ENCODE measurements at places on chromosomes 5 and 9.

- peak; percentile 73 for DNase-seq
Measured at GRCh38 chr5:116947691-116948528, 373.3 kb upstream of the SEMA6A start.

GRCh38 chr9:94971378-94972131 lies 245.1 kb downstream of the AOPEP start:
- no peak for DNase-seq

GRCh38 chr5:78927657-78928282 lies 57.3 kb downstream of the ARSB start:
- DNase-seq = no peak

DNA sequence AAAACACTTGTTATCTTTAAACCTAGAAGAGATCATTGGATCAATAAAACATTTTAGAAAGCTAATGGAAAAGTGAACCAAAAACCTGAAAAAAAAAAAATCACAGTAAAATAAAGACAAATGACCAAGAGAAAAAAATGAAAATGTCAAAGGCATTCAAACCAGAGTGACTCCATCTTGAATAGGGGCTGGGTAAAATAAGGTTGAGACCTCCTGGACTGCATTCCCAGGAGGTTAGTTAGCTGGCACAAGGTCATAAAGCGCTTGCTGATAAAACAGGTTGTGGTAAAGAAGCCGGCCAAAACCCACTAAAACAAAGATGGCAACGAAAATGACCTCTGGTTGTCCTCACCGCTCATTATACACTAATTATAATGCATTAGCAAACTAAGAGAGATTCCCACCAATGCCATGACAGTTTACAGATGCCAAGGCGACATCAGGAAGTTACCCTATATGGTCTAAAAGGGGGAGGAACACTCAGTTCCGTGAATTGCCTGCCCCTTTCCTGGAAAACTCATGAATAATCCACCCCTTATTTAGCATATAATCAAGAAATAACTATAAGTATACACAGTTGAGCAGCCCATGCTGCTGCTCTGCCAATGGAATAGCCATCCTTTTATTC lies 116.7 kb upstream of the NEK6 start:
- DNase-seq = no peak

- DNase-seq = peak; percentile 51
Measured at GRCh38 chr5:402615-403359, 40.2 kb upstream of the EXOC3 start.
